ENCODE measurements at places on chromosomes 3 and 15.

DNA sequence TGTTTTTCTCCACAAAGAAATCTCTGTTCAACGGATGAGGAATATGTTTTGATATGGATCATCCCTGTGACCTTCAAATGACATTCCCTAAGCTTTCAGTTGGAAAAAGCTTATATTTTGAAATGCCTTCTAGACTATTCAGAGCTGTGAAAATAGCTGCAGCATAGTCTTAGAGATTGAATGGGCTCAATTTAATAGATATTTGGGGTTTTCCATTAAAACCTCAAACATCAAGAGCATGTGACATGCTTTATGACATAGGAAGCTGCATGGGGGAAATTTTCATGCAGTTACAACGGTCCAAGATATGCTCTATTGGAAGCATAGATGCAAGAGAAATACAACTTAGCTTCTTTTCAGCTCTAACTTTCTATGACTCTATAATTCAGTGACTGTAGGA, 102.8 kb downstream of the LSAMP start:
- no peak for DNase-seq

DNA sequence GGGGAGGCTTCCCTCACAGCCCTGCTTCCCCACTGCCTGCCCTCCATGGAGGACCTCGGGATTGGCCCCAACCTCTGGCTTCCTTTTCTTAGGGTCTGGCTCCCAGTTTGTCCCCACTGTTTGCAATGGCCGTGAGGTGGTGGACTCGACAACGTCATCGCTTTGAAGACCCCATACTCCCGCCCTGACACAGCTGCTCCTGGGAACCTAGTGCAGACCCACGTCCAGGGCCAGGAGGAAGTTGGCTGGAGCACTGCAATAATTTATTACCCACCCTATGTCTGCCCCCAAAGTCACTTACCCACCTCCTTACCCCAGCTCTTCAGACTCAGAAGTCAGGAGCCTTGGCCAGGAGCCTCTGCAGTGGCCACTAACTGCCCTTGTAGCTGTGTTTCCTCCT, 11.1 kb downstream of the GRM2 start:
- no peak for DNase-seq

- DNase-seq, result no peak
Observed at GRCh38 chr3:9080163-9080562, 116.9 kb upstream of the RAD18 start.

DNA sequence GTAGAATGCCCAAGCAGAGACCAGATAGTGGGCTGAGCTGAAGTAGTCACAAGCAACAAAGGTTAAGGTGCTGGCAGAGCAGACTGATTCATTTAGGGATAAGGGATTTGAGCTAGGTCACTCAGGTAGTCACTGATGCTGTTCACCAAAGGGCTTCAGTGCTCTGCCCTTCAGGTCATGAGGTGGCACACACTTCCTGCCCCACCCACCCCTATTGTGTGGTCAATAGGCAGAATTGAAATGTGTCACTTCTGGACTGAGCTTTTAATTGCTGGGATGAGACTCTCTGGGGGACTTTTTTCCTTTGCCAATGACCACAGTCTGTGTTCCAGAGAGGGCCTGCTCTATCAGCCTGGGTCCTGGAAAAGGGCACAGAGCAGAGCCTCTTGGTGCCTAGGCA, 2.9 kb upstream of the DIS3L start:
- no peak for DNase-seq

DNA sequence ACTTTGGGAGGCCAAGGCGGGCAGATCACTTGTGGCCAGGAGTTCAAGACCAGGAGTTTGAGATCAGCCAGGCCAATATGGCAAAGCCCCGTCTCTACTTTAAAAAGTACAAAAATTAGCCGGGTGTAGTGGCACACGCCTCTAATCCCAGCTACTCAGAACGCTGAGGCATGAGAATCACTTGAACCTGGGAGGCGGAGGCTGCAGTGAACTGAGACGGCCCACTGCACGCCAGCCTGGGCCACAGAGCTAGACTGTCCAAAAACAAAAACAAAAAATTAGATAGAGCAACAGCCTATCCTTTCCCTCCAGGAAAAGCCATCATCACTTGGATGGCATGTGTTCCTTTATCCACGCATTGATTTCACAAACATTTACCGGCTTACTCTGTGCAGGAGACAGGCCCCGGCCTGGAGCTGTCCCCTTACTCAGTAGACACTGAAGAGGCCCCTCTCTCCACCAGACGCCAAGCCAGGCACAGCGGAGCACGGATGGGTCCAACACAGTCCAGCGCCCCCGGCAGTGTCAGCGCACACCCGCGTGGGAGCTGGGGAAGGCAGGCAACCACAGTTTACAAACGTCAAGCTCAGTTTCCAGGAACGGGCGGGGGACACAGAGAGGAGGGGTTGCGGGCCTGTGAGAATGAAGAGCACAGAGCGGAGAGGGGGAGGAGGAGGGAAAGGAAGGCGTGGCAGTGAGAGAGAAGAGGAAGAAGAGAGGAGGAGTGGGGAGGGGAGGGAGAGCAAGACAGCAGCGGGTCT, 3.1 kb downstream of the GP5 start:
- DNase-seq, result no peak

DNA sequence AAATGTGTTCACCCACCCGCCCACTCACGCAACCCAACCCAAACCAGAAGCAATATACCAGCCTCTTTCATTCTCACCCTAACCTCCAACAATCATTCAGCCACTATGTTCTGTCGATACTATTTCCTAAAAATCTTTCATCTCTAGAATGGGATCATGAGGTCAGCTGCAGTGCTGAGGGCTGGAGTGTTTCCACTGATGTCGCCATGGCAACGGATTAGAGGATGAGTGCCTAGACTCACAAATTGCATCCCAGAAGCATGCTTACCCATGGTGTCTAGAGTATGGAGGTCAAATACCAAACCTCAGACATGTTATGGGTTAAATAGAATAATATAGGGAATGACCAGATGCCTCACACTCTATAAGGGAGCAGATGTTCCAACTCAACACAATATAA, 138.5 kb downstream of the GABRB3 start:
- DNase-seq, result no peak

- DNase-seq, result no peak
Observed at GRCh38 chr15:45200799-45201556, 13.2 kb upstream of the SHF start.

DNA sequence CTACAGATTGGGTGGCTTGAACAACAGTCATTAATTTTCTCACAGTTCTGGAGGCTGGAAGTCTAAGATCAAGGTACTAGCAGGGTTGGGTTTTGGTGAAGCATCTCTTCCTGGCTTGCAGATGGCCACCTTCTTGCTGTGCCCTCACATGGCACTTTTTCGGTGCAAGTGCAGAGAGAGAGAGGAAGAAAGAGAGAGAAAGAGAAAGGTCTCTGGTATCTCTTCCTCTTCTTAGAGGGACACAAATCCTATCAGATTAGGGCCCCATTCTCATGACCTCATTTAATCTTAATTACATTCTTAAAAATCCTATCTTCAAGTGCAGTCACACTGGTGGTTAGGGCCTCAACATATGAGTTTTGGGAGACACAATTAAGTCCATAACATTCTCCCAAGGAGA, 167.1 kb downstream of the NFKBIZ start:
- DNase-seq, result no peak

- no peak for DNase-seq
Observed at GRCh38 chr3:38102444-38102814, 34.5 kb downstream of the ACAA1 start.

DNA sequence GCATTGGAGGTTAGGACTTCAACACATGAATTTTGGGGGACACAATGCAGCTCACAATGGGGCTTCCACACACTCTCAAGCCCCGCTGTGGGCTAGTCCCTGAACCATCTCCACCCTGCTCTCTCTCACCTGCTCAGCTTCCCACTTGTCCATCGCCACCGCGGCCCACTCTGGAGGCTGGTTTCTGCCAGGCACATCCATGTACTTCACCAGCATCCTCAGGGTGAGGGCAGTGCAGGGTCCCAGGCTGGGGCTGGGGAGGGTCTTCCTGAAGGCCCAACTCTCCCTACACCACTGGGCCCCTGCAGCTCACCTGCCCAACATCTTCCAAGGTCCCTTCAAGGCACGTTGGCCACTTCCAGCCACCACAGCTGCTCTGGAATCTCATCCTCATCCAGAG, 46.4 kb downstream of the KLF15 start:
- DNase-seq, result no peak

GRCh38 chr3:113968986-113969385, 21.2 kb downstream of the ZDHHC23 start:
- no peak for DNase-seq

GRCh38 chr3:55458181-55458790, 28.8 kb downstream of the WNT5A start:
- no peak for DNase-seq

DNA sequence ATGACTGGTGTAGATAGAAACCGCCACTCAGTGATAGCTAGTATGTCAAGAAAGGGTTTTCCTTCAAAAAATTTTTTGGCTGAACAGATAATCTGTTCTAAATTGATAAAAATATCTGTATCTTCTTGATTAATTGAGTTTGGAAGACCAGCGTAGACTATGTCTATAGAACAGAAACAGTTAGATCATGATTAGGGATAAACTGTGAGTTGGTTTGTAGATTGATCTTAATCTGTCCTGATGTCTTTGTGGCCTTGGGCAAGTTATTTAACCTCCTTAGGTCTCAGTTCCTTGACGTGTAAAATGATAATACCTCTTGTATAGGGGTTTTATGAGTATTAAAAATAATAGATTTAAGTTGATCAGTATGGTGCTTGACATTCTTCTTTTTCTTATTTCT, 4.7 kb downstream of the NFKBIZ start:
- DNase-seq, result no peak

DNA sequence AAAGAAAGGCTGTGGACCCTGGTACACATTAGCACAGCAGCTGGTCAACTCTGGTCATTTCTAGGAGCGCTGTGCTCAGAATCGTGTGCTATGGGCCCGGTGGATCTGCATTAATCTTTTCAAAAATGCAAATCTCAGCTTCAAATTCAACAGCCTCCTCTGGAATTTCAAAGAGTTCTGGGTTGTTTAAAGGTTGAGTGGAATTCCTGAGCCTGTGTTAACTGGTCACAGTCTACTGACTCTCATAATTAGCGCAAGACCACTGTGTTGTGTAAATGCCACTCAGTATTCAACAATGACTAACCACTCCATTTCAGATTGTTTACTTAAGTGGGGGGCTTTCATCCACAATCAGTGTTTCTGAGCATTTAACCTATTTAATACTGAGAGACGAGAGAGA, 2.7 kb upstream of the ARNT2 start:
- no peak for DNase-seq

DNA sequence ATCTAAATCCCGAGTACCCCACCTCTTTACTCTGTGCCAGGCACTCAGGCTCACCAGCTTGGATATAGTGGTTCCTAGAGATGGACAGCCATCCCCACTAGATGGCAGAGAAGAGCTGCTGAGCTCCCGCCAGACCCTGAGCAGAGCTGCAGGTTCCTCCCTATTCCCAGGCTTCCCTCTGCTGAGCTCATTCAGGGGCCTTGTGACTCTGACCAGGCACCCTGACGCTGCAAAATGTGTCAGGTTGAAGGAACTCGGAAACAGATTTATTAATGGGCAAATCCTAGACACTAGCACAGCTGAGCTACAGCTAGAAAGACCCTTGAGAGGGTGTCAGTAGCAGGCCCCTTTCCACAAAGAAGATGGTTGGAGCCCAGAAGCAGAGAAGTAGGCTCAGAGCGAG, 38.2 kb upstream of the RHO start:
- DNase-seq, result no peak

DNA sequence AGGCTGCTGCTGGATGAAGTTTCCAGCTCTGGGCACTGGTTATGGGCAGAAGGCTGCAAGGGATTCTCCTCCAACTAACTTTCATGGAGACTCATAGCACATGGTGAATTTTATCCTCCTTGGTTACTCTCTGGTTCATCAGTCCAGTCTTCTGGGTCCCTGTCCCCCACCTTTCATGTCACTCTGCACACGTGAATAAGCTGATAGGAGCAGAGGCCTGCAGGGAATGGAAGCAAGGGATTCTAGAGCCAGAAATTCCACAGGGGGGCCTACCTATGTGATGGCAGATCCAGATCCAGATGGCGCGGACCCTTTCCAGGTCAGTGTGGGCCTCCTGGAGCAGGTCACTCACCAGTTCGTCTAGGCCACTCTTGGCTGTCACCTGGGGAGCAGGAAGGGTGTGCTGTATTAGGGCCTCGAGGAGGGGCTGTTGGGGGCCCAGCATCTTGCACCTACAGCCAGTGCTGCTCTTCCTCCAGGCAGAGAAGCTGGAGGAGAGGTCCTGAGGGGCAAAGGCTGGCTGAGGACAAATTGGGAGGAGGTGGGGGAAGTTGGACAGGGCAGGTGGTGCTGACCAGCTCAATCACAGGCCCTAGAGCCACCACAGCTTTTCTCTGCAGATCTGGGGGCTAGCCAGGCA, 30.2 kb downstream of the KY start:
- DNase-seq, result no peak

GRCh38 chr3:66394019-66394752, 106.6 kb downstream of the LRIG1 start:
- no peak for DNase-seq

- DNase-seq, result no peak
Observed at GRCh38 chr3:142929890-142930289, 33.6 kb downstream of the PAQR9 start.

GRCh38 chr3:30324587-30324986, 281.8 kb upstream of the TGFBR2 start:
- DNase-seq, result no peak

- no peak for DNase-seq
Observed at GRCh38 chr15:38145651-38146111, 107.0 kb upstream of the SPRED1 start.

DNA sequence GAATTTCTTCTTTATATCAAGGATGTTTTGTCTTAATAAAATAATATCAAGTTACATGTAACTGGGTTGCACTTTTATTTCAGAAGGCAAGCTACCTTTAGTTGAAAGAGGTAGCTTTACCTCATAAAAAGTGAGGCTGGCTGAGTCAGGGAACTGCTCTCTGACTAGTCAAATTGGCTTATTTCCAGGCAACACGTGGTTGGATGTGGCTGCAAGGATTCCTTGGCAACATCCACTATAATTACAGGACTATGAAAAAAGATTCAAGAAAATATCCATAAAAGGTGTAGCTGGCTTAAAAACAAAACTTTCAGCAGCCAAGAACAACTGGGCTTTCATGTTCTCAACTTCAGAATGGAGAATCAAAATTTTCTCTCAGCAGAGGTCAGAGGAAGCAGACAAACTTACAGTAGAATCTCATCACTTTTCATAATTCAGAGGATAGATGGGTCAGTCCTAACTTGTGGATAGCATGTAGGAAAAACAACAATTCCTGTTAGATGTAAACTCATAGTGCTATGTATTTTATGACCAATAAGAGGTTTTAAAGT, 779.1 kb downstream of the MECOM start:
- no peak for DNase-seq

Data from cortex of kidney (tissue), 1 donor.